ENCODE measurements at places on chromosomes 6 and 20.
A peak's percentile ranks its signal among the peaks of the same experiment; 100 is the strongest.

DNA sequence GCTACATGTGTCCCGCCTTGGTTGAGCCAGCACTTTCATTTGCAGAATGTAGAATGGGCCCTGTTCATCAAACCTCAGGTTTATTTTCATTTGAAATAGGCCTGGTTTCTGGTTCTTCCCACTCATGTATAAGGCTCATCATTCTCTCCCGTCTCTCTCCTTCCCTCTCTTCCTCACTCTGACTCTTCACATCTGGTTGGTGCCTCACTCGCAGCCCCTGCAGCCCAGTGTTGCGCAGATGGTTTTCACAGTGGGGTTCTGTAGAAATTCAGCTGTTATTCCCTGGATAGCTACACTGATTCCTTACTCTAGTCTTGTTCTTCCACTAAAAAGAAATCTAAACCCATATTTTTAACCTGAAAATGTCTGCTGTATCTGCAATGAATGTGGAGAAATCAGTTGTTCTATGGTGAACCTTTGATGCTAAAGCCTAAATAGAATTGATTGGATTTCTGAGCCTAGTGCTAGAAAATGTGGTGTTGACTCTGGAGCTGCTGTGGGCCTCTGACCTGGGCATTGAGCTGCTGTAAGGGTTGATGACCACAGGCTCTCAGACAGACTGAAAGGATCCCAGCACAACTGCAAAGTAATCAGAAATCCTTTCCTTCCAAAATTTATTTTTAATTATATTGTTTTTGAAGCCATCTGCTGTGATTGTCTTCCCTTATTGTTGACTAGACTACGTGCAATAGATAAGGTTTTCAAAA, 150.3 kb downstream of the TMEM242 start:
- DNase-seq, result no peak

- DNase-seq, result no peak
Measured at GRCh38 chr20:49630396-49630951, 62.5 kb upstream of the PTGIS start.

- no peak for DNase-seq
Measured at GRCh38 chr6:128731249-128732165, 151.4 kb upstream of the LAMA2 start.

DNA sequence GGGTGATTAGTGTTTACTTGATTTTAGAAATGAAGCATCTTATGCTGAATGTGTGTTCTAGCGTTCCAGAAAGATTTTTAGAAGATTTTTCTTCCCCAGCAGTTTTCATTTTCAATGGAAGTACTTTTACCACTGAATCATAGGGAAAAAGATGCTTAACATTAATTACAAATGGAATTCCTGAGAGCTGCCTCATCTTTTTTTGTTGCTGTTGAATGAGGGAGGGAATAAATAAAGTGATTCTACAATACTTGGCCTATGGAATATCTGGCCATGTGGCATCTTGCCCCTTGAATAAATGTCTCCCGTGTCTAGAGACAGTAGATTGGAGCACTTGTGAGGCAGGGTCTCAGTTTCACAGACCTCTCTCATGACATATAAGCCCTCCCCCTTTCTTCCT, 44.1 kb upstream of the SLC22A1 start:
- DNase-seq, result no peak

DNA sequence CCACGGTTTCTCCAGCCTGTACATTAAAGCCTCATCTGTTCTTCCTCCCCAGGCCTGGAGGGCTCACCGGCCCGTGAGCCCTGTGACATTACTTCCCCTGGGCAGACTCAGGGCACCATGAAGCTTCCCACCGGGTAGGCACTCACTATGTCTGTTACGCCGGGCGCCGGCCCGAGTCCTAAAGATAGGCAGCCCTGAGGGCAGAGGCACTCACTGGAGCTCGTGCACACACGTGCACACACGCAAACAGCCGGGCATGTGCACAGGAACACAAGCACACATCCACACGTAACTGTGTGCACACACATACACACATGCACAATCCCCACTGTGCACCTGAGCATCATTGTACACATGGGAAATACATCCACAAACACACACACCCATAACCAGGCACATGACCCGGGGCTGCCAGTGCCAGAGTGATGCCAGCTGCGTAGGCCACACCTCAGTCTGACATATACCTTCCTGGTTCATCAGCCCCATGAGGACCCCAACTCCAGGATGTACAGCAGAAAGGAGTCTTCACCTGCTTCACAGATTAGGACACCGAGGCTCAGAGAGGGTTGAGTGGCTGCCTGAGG, 83.7 kb downstream of the YTHDF1 start:
- no peak for DNase-seq

- DNase-seq, result no peak
Measured at GRCh38 chr6:163226836-163227485, 187.6 kb upstream of the QKI start.

DNA sequence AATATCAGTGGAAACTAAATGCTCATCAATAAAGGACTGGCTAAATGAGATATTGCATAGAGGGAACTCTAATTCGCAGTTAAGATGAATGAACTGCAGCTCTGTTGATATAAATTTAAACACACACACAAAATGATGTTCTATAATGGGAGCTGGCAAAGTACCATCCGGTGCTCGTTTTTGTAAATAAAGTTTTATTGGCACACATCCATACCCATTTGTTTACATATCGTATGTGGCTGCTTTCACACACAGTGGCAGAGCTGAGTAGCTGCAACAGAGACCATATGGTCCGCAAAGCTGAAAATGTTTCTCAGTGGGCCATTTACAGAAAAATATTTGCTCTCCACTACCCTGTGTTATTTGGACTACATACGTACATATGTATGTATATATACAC, 120.7 kb downstream of the EDN3 start:
- no peak for DNase-seq

- DNase-seq, result no peak
Measured at GRCh38 chr6:25934156-25934555, 3.7 kb upstream of the SLC17A2 start.

- no peak for DNase-seq
Measured at GRCh38 chr6:41040101-41040939, 1.3 kb upstream of the UNC5CL start.

GRCh38 chr6:32436186-32436585, 3.5 kb upstream of the HLA-DRA start:
- no peak for DNase-seq

DNA sequence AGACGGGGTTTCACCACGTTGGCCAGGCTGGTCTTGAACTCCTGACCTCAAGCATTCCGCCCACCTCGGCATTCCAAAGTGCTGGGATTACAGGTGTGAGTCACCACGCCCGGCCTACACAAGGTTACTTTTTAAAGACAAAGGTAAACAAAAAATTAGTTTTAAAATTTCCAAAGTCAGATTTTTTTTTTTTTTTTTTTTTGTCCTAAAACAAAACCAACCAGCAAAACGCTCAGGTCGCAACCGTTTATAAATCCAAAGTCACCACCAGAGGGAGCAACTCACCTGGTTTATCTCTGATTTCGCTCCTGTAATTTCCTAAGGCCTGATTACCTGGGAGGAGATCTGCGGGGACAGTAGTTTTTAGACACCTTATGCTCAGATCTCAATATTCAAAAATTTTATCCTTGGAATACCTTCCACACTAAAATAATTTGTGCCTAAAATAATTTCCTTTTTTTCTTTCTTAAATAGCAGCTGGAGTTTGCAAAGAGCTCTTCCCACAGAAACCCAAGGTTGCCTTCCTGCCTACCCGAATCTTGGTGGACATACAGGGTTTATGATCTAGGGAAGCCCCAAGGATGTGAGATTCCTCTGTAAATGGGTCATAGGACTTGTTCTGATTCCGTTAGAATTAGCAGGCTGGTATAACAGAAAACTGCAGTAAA, 19.8 kb upstream of the TREM1 start:
- peak; percentile 52 for DNase-seq

DNA sequence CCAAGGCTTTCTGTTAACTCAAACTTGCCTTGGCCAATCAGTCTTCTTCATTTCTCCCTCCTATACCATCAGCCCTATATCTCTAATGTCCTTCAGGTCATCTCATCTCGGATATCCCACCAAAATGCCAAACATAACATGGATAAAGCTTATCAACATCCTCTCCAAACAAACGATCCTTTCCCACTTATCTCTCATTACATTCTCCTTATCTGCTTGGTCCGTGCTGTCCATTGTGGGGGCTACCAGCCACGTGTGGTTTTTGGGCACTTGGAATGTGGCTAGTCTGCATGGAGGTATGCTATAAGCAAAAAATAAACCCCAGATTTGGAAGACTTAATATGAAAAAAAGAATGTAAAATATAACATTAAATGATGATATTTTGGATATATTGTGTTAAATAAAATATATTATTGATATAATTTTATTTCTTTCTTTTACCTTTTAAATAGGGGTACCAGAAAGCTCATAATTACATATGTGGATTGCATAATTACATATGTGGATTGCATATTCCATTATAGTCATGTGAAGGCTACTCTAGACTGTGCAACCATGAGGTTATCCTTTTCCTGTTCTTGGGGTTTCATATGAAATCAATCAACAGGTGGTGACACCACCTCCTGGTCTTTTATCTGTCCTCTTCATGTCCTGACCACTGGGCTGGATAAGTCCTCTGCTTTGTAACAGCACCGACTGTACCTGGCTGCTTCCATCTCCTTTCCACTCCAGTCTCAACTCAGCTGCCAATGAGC, 123.0 kb downstream of the CD83 start:
- no peak for DNase-seq

- DNase-seq, result no peak
Measured at GRCh38 chr6:69887026-69887425, 20.7 kb downstream of the COL19A1 start.

GRCh38 chr6:28212510-28213212, 12.4 kb upstream of the ZSCAN9 start:
- DNase-seq, result no peak

- no peak for DNase-seq
Measured at GRCh38 chr20:43838703-43839060, 76.0 kb upstream of the TOX2 start.

- DNase-seq, result no peak
Measured at GRCh38 chr20:58875541-58876134, 23.1 kb downstream of the GNAS start.

- no peak for DNase-seq
Measured at GRCh38 chr20:49349694-49350252, 71.9 kb upstream of the ZNFX1 start.

- DNase-seq, result no peak
Measured at GRCh38 chr6:105192707-105193465, 13.1 kb upstream of the POPDC3 start.

GRCh38 chr20:2005831-2006426, 12.1 kb upstream of the PDYN start:
- DNase-seq, result peak; percentile 40

- no peak for DNase-seq
Measured at GRCh38 chr6:20866935-20867703, 332.9 kb downstream of the CDKAL1 start.

DNA sequence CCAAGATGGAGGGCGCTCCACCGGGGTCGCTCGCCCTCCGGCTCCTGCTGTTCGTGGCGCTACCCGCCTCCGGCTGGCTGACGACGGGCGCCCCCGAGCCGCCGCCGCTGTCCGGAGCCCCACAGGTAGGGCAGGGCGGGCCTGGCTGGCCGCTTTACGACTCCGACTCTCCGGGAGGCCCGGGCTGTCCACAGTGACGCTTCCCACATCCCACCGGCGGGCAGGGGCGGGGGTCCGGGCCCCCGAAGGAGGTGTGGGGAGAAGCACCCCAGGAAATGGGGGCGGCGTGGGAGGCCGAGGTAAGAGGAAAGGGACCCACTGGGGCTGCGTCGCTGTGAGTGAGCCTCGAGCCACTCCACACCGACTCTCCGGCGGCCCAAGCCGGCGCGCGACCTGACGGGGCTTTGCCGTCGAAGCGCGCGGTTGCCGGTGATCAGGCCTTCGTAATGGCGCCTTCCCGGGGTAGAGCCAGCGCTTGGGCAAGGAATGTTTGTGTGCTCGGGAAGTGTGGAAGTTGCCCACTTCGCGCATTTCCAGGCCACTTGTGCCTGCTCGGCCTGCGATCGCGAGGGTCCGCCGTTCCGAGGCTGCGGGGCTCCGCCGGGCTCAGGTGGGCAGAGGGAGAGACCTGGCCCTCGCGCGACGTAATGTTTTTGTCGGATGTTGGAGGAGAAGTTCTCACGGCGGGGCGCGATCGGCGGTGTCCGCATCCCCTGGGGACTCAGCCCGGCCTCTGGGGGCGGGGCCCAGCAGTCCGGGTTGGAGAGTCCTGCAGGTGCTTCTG, 427 bp downstream of the GINM1 start:
- peak; percentile 36 for DNase-seq

- no peak for DNase-seq
Measured at GRCh38 chr6:15194453-15194852, 51.4 kb upstream of the JARID2 start.

- peak; percentile 98 for DNase-seq
Measured at GRCh38 chr6:26285143-26286134, 79.6 kb upstream of the BTN3A2 start.

DNA sequence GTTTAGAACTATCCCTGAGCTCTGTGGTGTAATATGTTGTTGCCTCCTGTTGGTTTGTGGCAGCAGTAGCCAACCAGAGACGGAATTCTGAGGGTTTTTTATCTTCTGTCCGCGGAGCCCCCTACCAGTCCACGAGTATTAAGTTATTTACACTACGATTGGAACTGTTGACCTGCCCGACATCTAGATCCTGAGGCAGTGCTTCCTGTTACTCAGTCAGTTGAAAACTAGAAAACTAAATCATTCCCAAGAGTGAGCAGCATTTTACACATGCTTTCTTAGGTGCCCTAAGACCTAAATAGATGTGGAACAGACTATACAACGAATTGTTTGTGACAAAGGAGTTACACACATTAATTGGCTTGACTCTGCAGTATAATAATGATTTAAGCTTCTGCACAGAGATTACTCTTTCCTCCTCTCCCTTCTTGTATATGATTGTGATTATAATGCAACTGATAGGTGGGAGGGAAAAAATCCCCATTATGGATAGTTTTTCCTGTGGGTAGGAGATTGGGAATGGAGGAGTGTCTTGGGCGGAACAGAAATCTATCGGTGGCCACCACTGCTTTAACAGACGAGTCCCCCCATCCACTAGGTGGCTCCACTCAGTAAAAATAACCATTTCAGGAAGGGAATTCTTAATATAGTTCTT, 1.7 kb downstream of the LOC128125822 start:
- peak; percentile 14 for DNase-seq

DNA sequence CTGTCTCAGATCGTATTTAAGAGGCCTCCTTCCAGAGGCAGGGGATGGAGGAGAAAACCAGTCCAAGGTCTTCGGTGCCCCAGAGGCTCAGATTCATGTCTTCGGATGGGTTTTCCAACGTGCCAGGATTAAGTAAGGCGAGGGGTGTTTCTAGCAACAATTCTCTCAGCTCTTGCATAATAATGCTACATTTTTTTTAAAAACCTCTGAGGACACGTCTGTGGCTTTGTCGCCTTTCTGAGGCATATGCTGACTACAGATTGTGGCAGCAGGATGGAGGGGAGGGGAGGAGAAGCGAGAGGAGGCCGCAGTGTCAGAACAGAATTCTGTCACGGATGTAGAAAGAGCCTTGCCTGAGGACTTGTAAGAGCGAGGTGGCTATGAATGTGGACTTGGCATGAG, 17.7 kb upstream of the CCDC167 start:
- peak; percentile 85 for DNase-seq

DNA sequence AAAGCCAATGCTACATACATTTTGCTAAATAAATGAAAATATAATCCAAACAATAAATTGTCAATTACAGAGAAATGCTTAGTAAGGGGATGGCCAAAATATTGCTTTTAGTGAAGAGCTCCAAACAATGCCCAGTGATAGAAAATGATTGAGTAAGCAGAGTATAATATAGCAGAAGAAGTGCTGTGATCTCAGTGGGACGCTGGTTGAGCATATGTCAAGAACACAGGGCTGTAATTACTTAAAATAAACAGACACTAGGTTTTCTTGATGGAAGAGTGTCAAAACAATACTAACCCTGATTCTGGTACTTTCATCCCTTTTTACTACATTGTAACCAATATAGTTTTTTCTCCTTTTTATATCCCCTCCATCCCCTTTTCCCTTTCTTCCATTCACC, 150.3 kb downstream of the GRIK2 start:
- DNase-seq, result no peak

Data from CD4-positive, alpha-beta T cell treated with Interferon alpha-2 for 1 hour (primary cell).